ENCODE measurements at places on chromosomes 13 and 19.

DNA sequence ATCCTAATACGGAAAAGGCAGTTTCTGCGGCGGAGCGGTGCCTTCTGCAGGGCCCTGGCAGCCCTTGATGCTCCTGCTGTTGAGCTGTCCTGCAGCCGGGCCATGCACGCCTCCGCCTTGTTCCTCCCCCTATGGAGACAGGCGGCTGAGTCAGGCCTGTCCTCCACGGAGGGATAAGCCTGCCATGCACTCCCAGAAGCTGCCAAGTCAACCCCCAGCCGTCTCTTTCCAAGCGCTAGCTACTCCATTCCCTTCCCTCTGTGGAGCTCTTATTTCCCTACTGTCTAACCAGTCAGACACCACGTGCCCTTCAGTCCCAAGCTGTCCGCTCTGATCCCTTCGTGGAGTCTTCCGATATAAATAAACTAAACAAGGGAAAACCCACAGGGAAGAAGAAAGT, 197.0 kb downstream of the COL4A1 start:
- no peak for DNase-seq

- DNase-seq = no peak
These were observed 77.9 kb upstream of the DOCK9 start for GRCh38 chr13:99055735-99056134.

DNA sequence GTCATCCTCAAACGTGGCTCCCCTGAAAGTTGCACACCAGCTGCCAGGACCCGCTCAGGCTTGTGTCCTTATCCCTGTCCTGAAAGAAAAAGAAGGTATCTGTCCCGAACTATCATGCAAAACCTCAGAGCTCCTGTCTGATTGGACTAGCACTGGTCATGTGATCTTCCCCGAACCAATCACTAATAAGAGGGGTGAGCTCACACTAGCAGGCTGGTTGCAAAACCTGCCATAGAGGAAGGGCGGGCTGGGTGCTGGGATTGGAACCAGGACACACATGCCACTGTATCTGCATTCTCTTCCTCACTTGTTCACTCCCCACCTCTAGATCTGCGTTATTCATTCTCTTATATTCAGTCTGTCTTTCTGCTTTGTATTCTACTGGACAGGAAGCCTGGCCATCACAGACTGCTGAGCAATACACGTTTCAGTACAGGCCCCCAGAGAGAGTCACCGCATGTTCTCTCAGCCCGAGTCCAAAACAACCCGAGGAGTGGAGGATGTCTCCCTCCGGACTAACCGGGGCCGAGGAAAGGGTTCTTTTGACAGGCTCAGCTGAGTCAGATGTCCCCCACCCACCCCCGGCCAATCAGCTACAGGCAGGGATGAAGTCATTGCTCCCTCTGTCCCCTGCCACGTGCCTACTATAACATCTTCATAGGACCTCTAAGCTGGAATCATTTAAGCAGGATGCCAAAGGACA, 97.7 kb downstream of the SIPA1L3 start:
- DNase-seq = peak; percentile 35

DNA sequence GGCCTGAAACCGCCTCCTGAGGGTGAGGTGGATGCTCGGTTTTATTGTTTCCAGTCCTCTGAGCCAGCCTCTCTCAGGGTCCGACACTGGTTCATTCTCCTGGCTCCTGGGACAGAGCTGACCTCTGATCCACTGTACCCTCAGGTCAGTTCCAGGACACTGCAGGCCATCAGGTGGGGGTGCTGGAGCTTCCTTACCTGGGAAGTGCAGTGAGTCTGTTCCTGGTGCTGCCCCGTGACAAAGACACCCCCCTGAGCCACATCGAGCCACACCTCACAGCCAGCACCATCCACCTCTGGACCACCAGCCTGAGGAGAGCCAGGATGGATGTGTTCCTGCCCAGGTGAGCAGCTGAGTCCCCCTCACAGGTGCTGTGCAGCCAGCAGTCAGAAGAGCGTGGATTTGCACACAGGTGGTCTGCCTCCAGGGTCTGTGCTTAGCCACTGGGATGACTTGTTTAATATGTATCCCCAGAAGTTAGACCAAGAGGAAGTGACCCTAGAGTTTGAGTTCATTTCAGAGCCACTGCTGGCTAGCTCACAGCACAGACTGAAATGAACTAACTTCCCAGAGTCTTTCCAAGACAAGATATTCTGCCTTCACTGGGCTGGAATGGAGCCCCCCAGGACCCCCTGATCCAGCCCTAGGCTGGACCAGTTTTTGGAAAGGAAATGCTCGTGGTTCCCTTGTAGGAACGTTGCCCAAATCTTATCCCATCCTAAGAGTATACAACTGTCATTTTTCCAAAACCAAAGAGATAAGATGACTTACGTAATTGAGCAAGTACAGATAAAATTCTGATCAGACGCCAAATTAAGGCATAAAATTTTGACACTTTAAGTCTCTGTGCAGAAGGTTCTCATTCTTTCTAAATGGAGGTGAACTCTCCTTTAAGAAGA, 8.8 kb downstream of the SERPINE3 start:
- no peak for DNase-seq

GRCh38 chr13:65330287-65330686, 1899.8 kb downstream of the PCDH9 start:
- DNase-seq = no peak

- DNase-seq = no peak
These were observed 2.7 kb downstream of the ARGLU1 start for GRCh38 chr13:106565127-106565775.

- no peak for DNase-seq
These were observed 1.0 kb upstream of the ETHE1 start for GRCh38 chr19:43527860-43528622.

GRCh38 chr13:40113643-40114304, 458.3 kb downstream of the COG6 start:
- no peak for DNase-seq

GRCh38 chr13:46992383-46992952, 95.6 kb upstream of the HTR2A start:
- DNase-seq = no peak

DNA sequence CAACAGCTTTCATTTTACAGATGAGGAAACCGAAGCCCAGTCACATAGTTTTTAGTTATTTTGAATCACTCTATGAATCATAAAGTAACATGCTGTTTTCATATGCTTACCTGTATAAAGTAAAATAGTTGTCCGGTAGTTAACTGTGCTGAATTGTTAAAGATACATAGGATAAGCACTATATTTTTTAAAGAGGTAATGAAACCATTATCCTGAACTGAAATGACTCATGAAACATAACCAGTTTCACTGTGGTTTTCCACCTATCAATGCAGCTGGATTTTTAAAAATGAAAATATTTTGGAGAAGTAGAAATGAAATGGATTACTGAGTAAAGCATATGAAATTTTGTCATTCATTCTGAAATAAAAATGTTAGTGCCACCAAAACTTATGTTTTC, 655.0 kb downstream of the OLFM4 start:
- DNase-seq = no peak

- DNase-seq = no peak
These were observed 8.6 kb downstream of the TNFAIP8L1 start for GRCh38 chr19:4647676-4648644.

DNA sequence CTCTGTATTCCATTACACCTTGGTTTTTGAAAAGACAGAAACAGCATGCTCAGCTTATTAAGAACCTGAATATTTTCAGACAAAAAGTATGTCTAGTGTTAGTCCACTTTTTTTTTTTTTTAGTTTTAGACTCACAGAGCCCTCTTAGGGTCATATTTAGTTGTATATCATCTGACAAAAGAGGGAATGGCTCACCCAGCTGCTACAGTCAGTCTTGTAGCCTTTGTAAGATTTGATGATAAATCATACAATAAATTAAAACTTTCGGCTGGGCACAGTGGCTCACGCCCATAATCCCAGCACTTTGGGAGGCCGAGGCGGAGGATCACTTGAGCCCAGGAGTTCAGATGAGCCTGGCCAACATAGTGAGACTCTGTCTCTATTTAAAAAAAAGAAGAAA, 43.7 kb upstream of the LDLR start:
- no peak for DNase-seq

DNA sequence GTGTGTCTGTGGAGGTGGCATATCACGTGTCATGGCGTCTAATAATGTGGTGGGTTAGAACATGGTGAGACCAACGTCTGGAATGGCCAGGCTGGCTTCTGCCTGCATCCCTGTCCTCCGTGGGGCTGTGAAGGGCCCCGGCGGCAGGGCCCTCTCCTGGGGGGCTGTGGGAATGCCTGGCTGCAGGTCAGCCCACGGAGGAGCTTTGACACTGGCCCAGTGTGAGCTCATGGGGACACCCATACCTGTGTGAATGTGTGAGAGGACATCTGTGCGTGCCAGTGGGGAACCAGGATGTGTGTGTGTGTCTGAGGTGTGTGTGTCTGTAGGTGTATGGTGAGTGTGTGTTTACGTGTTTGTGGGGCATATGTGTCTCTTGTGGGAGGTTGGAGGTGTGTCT, 300.1 kb downstream of the TEX29 start:
- DNase-seq = no peak

DNA sequence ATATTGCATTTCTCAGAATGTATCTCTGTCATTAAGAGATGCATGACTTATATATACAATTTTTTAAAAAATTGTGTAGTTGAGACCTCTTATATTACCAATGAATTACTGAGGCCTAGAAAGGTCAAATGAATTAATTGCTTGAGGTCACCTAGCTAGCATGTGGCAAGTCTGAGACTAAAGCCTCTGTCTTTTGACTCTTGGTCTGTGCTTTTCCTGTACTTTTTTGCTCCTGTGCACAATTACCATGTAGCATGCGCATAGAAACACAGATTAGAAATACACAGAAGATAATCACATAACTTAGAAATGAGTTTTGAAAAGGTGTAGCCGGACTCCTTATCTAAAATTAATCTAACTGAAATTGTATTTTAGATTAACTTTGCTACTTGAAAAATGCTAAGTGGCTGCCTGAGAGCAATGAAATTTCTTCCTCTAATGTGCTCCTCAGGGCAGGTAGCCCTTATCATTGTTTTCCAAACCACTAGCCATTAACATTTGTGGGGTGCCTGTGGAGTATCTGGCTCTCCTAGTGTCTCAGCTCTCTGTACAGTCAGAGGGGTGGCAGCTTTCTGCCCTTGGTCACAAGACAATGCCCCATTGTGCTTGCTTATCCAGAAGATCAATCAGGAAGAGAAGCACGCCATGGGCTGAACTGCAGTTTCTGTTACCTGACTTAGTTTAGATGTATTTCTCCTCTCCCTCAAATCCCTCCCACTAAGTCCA, 119.6 kb downstream of the RFC3 start:
- DNase-seq = no peak

- no peak for DNase-seq
These were observed 2.1 kb upstream of the ATP4B start for GRCh38 chr13:113660066-113660465.
